Hypothalamus (tissue), 51 donors: ENCODE measurements at places on chromosomes 16 and 17.
A peak's percentile ranks its signal among the peaks of the same experiment; 100 is the strongest.

DNA sequence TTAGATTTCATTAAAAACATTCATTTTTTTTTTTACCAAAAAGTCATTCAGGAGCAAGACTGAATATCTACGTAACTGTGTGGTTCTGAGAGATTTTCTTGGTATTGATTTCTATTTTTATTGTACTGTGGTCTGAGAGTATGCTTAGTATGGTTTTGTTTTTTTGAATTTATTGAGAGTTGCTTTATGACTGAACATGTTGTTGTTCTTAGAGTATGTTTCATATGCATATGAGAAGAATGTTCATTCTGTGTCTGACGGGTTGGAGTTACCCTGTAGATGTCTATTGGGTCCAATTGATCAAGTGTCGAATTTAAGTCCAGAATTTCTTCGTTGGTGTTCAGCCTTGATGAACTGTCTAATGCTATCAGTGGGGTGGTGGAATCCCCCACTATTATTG, 306.0 kb upstream of the KCNJ16 start:
- DNase-seq: no peak

GRCh38 chr17:82105882-82106687, 8.0 kb upstream of the FASN start:
- no peak for DNase-seq

- DNase-seq: no peak
Measured at GRCh38 chr16:89749637-89750036, 28.3 kb downstream of the ZNF276 start.

DNA sequence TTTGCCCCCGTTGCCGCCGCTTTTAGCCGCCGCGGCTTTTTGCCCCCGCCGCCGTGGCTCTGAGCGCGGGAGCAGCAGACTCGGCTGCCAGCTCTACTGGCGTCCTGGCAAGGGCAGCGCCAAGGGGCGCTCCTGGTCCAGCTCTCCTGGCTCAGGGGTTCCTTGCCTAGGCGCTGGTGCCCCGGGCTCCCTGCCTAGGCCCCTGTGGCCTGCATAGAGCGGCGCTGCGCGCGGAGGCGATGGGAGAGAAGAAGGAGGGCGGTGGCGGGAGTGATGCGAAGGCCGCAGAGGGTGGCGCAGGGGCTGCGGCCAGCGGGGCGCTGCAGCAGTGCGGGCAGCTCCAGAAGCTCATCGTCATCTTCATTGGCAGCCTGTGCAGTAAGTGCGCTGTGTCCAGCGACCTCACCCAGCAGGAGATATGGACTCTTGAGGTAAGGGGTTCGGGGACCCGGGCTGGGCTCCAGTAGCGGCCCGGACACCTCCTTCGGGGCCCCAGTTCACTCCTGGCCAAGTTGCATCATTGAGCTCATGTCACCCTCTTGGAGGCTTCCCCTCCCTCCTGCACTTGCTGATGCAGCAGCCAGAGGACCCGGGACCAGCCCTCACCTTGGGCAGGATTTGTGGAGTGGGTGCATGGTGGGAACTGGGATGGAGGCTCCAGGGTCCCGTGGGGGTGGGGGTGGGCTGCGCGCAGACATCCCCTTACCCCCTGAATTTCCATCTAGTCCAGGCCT, 1344.4 kb downstream of the TP53TG3F start:
- no peak for DNase-seq

- DNase-seq: no peak
Measured at GRCh38 chr16:9322769-9323168, 231.3 kb downstream of the HAPSTR1 start.

GRCh38 chr16:71520550-71520949, 5.7 kb upstream of the CHST4 start:
- no peak for DNase-seq

- DNase-seq: no peak
Measured at GRCh38 chr17:34614698-34615097, 35.3 kb downstream of the TMEM132E start.

- no peak for DNase-seq
Measured at GRCh38 chr16:81717662-81718189, 61.4 kb upstream of the PLCG2 start.

GRCh38 chr16:19236561-19237209, 48.8 kb upstream of the CLEC19A start:
- no peak for DNase-seq

DNA sequence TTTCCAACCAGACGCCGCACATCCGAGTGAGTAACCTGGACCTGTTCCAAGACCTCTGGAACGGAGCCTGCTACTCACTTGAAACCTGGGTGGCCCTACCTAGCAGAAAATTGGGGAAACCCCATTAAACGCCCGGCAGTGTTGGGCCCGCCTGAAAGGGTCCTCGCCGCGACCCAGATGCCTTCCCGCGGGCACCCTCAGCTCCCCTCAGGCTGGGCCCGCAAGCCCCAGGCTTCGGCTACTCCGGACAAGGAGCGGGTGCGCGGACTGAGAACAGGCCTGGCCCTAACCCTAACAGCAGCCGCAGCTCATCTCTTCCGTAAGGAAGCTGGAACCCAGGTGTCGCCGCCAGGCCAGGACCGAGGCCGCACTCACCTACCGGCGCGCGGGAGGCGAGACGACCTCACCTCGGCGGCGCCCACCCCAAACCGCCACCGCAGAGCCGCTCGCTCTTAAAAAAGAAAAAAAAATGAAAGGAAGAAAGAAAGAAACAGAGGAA, 344 bp downstream of the PSME3IP1 start:
- peak; percentile 53 for DNase-seq

DNA sequence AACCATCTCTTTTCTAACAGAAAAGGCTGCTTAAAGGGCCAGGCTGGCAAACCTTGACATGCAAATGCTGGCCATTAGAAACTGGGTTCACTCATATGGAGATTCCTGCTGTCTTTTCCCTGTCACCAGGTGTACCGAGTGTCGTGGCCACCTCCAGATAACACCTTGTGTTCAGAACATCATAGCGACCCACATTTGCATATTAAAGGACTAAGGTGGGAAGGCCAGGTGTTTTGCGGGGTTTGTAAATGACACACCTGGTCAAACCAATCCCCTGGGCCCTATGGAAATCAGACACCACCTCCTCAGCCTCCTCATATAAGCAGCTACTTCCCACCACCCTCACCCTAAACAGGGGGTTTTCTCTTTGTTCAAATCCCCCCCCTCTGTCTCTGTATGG, 2.5 kb upstream of the AIPL1 start:
- DNase-seq: no peak

- DNase-seq: no peak
Measured at GRCh38 chr16:10362077-10362863, 23.6 kb upstream of the ATF7IP2 start.

- DNase-seq: no peak
Measured at GRCh38 chr17:41982026-41982760, 15.6 kb downstream of the CNP start.

DNA sequence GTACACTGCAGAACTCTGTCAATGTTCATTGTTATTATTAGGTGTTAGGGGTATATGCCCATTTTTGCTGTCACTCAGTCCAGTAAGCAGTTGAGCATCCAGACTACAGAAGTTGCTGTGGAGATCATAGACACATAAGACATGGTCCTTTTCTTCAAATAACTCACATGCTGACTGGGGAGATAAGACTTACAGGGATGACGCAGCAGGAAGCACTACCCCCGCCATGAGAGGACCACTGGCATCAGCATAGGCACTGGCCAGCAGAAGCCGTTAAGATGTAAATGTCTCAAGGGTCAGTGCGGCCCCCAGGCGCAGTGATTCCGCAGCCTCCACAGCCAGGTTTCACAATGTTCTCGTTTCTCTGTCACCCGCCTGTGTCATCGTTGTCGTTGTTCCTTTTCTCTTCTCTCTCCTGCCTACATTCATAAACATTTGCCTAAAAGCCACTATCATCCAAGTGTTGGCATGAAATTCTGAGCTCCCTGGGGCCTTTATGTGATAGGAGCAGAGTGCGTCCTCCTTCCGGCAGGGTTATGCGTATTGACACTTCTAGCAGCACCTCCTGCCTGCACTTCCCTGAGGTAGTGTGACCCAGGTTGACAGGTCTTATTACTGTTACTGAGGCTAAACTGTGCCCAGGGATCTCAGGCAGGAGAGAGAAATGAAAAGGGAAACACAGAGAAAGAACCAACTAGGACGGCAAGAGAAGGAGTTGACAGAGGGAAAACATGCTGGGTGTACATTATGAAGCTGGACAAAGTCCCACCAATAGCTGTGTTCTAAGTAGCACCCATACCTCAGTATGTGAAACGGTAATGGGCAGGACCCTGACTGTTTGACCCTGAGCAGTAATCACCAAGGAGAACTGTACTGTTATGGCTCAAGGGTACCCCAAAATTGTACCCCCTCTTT, 17.9 kb downstream of the TANGO6 start:
- DNase-seq: no peak

GRCh38 chr17:77466140-77466539, 325.4 kb downstream of the SEC14L1 start:
- DNase-seq: no peak

DNA sequence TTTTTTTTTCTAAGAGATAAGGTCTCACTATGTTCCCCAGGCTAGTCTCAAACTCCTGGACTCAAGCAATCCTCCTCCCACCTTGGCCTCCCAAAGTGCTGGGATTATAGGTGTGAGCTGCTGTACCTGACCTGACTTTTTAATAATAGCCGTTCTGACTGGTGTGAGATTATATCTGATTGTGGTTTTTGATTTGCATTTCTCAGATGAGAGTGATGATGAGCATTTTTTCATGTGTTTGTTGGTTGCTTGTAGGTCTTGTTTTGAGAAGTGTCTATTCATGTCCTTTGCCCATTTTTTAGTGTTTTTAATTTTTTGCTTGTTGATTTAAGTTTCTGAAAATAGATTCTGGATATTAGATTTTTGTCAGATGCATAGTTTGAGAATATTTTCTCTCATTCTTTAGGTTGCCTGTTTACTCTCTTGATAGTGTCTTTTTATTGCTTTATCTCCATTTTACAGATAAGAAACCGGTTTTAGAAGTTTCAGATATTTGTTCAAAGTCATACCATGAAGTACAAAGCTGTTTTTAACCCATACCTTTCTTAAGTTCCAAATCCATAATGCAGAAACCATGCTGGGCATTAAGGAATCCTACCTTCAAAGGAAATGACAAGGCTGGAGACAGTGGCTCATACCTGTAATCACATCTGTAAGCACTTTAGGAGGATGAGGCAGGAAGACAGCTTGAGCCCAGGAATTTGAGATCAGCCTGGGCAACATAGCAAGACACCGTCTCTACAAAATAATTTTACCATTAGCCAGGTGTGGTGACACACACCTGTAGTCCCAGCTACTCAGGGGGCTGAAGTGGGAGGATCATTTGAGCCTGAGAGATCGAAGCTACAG, 168.4 kb upstream of the TBX2 start:
- DNase-seq: no peak

DNA sequence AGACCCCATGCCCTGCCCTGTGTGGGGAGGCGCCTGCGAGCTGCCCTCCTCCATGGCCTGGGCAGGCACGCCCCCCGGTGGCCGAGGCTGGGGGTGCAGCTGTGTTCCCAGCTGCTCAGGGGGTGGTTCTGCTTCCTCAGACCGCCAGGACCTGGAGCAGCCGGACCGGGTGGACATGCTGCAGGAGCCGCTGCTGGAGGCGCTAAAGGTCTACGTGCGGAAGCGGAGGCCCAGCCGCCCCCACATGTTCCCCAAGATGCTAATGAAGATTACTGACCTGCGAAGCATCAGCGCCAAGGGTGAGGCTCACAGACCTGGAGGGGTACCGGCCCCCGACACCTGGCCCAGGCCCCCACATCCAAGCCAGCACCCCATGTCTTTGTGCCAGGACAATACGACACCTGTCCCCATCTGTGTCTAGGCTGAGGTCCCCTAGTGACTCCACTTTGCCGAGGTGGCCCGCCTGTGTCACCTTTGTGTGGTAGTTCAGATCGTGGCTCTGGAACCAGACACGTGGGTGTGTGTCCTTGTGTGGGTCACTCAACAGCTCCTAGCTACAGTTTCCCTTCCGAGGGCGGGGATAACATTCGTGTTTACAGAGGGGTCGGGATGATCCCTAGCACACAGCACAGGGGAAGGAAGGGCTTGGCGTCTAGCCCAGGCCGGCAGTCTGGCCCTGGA, 9.3 kb downstream of the GJD3 start:
- DNase-seq: peak; percentile 47

DNA sequence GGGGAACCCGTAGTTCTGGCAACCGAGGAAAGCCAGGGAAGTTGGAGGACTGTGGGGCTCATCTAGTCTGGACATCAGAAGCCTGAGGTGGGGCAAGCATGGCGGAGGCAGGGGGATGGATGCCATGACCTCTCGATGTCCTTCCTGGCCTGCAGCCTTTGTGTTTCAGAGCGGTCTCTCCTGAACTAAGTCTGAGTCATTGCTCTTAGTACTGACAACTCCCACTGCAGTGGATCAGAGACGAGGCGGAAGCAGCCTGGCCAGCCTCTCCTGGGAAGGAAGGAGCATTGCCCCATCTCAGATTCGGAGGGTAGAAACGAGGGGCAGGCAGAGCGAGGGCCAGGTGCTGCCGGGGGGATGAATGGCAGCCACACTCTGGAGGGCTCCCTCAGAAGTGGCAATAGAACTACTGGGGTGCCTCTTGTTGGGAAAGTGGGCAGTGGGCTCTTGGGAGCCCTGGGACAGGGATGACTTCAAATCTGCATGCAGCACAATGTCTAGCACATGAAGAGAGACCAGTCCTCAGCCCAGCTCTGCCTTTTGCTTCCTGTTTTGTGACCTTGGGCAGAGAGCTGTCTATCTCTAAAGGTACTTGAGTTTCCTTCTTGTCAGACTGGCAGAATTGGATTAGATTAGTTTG, 3.6 kb upstream of the STAC2 start:
- no peak for DNase-seq

GRCh38 chr17:33674685-33675084, 381.6 kb upstream of the ASIC2 start:
- DNase-seq: peak; percentile 42

DNA sequence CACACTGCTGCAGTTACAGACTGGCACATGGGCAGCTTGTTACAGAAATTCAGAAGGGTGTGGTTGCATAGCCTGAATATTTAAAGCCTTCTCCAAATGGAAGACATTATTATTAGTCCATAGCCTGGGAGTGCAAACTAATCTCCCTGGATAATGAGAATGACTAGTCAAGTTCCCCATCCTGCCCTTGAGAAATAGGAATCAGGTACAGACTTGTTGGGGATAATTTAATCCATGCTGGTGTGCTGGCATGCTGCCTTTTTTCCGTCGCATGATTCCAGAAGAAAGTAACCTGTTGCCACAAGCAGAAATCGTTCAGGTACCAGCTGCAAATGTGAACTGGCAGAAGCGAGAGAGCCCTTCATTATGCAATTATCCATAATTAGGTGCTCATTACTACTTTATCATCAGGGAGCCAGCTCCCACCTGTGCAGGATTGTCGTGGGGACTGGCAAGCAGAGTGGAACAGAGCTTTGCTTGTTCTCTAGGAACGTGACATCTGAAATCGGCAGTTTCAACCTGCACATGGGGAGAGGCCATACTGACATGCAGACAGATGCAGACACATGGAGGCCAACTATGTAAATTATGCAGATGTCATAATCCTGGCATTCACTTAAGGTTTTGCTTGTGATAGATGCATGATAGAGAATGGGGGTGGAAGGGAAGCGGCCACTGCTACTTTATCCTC, 419.4 kb downstream of the PMP22 start:
- DNase-seq: no peak

- DNase-seq: peak; percentile 35
Measured at GRCh38 chr16:89489040-89489897, 1.1 kb downstream of the ANKRD11 start.

GRCh38 chr17:81020767-81021497, 14.0 kb upstream of the BAIAP2 start:
- peak; percentile 43 for DNase-seq

- no peak for DNase-seq
Measured at GRCh38 chr16:80656161-80656560, 115.4 kb downstream of the DYNLRB2 start.
